NCI-H2029 treated with DMSO at 0.1 percent for 48 hours (cell line): ENCODE measurements at places on chromosomes 3 and 15.
A peak's percentile ranks its signal among the peaks of the same experiment; 100 is the strongest.

- DNase-seq, result no peak
These were observed 62.1 kb upstream of the CCDC54 start for GRCh38 chr3:107315141-107315540.

DNA sequence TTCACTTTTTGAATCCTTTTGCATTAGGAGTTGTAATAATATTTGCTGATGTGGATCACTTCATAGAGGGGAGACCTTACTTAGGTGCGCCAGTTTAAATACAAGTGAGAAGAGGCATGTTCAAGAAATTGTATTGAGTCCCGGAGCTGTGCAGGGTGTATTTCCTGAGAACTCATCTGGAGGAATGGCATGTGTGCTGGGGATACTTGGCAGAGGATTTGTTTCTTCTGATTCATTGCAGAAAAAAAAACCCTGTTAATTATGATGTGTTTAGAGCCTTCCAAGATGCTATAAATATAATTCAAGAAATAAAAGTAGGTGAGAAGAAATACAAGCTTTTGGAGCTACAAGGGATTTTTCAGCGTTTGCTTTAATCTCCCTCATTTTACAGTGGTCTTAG lies 97.6 kb downstream of the TPRG1 start:
- no peak for DNase-seq

GRCh38 chr15:63985221-63986184 lies 60.8 kb downstream of the DAPK2 start:
- DNase-seq, result peak; percentile 57

DNA sequence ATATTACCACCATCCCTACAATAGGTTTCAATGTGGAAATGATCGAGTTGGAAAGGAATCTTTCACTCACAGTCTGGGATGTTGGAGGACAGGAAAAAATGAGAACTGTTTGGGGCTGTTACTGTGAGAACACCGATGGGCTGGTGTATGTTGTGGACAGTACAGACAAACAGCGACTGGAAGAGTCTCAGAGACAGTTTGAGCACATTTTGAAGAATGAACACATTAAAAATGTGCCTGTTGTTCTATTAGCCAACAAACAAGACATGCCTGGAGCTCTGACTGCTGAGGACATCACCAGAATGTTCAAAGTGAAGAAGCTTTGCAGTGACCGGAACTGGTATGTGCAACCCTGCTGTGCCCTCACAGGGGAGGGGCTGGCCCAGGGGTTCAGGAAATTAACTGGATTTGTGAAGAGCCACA lies 510 bp downstream of the ARL14 start:
- no peak for DNase-seq

GRCh38 chr3:11536132-11536935 lies 107.4 kb downstream of the VGLL4 start:
- DNase-seq, result no peak

DNA sequence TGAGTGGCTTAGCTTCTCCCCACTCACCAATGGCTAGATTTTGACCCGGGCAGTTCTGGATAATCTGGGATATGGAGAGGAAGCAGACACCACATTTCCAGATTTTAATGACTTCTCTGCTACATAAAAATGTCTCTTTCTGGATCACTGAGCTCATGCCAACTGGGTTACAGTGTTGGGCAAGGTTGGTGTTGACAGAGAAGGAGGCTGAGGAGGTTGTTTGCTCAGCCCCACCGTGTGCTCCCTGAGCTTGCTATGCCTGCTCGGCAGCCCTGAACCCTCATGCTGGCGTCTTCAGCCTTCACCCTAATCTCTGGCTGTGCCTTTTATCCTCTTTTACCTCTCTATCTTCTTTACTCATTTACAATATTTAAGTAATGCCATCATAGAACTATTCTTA lies 53.0 kb upstream of the KPNA4 start:
- DNase-seq, result no peak

- DNase-seq, result no peak
These were observed 127.5 kb upstream of the TOPAZ1 start for GRCh38 chr3:44114142-44114541.

GRCh38 chr15:42079401-42079908 lies 14.9 kb downstream of the PLA2G4D start:
- DNase-seq, result no peak

- peak; percentile 36 for DNase-seq
These were observed 14.4 kb downstream of the ATP13A3 start for GRCh38 chr3:194472290-194472920.

DNA sequence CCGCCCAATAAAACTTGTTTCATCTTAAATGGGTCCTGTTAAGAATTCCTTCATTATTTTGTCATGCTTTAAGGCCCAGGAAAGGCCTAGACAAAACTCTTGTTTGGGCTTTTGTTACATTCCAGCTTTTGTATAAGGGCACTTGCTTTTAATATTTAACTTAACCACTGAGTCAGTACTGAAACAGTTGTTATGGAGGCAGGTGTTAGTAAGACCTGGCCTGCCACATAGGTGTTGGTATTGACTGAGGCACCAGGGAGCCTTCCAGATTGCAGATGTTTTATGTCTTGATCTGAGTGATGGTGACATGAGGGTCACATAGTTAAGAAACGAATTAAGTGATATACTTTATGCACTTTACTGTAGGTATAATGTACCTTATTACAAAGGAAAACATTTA lies 274.9 kb upstream of the TGFBR2 start:
- no peak for DNase-seq

GRCh38 chr15:31328969-31329639 lies 2.5 kb downstream of the KLF13 start:
- DNase-seq, result no peak

GRCh38 chr15:28954466-28955159 lies 68.8 kb downstream of the APBA2 start:
- DNase-seq, result no peak

DNA sequence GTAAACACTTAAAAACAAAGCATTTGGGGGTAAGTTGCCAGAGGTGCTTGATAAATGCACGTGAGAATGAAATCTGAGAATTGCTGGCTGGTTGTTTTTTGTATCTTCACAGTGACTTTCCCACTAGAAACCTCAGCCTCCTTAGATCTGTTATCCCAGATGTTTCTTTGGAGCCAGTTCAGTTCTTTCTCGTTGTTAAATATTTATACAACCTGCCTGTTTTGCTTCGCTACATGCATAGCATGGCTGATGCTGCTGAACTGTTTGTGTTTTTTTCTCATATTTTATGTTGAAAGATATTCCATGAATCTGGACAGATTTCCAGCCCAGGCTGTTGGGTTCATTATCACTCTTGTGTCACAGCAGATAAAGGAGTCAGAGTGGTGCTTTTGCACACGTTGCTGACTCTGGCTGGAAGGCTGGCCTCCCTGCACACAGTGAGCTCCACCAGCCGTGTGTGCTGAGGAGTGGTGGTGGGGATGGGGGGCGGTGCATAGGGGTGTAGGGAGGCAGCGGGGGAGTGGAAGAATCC lies 80.2 kb downstream of the ARNT2 start:
- peak; percentile 15 for DNase-seq

DNA sequence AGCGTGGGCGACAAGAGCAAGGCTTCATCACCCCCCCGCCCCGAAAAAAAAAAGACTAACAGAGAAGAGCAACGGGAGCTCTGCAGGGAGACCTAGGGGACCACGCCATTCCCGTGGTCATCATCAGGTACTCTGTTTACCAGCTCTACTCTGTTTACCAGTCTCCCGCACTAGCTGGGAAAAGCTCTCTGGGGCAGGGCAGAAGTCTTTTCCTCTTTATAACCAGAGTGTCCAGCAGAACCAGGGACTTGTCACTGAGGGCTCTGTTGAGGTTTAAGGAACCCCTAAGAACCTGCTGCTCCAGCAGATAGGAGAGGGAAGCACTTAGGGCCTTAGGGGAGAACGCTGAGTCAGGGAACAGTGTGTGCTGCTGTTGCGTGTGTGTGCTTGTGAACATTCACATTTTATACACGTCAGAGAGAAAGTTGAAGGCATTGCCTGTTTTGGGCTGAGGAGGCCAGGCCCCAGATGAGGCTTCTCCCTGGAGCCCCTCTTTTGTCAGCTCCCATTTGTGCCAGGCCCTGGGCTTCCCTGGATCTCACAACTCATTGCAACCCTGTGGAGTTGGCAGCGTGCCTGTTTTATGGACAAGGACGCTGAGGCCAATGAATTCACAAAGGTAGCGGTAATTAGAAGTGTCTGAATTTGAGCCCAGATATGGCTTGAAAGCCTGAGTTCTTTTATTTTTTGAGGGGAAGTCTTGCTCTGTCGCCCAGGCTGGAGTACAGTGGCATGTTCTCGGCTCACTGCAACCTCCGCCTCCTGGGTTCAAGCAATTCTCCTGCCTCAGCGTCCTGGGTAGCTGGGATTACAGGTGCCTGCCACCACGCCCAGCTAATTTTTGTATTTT lies 24.2 kb upstream of the ERICH6 start:
- DNase-seq, result peak; percentile 33

- no peak for DNase-seq
These were observed 43.8 kb upstream of the FGD5 start for GRCh38 chr3:14775011-14775410.

DNA sequence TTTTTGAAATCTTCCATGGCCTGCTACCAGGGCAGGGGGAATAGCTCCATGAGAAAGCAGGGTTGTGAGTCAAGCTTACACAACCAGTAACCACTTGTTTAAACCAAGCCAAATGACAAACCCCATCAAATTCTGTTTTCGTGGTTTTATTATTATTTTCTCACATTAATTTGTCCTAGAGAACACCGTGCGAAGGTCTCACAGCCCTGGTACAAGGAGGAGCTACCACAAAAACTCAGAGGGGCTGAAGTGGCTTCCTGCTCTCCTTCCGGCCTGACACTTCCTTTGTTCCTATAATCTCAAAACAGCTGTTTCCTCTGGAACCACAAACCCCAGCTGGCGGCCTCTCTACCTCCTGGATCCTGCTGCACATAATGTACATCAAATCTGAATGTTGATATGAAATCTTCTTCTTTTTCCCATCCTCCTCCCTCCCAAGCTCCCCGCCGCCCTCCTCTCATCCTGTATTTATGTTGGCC lies 375.9 kb downstream of the MCTP2 start:
- DNase-seq, result no peak

- no peak for DNase-seq
These were observed 20.0 kb downstream of the ARHGEF3 start for GRCh38 chr3:56781762-56782161.

DNA sequence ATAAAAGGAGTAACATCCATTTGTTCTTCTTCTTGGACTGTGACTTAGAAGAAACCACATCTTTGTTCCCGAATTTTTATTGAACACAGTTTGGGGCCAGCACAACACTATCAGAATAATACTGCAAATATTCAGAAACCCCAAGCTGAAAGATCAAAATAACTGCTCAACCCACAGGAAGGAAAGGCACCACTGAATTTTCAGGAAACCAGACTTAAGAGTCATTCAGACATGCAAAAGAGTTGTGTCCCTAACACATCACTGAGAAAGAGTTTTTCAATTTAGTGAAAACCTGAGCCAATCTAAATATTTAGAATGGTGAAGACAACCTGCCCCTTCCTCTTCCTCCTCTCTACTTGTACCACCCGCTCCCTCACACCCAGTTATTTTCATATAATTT lies 295.0 kb upstream of the RORA start:
- DNase-seq, result no peak

DNA sequence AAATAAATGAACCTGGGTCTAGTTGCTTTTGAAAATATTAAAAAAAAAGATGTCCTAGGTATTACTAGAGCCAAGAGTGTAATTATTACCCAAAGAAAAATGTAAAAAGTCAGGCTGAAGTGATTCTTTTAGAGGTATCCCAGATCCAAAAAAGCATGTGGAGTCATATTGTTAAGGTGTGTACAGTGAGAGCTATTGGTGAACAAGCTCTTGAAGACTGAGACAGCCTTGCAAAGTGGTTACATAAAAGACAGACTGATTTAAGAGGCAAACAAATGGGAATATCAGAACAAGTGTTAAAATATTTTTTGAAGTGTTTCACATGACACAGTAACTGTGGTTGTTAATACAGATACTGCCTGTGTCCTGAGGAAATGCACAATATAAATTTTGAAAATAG lies 624.5 kb downstream of the PLOD2 start:
- no peak for DNase-seq

DNA sequence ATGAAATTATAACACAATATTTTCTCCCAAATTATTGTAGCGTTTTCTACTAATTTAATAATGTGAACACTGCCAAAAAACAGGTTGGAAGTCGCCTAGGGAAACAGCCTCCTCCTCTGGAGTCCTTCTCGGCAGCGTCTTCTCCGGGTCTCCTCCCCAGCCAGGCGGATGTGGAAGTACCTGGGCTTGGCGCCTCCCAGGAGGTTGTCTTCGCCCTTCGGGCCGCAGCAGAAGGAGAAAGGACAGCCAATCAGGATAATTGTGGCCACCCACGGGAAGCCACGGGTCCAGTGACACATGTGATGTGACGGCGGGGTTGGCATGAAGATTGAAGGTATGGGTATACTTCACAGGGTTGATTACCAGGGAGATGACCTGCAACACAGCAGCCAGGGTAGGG lies 491.2 kb downstream of the PYDC2 start:
- no peak for DNase-seq

DNA sequence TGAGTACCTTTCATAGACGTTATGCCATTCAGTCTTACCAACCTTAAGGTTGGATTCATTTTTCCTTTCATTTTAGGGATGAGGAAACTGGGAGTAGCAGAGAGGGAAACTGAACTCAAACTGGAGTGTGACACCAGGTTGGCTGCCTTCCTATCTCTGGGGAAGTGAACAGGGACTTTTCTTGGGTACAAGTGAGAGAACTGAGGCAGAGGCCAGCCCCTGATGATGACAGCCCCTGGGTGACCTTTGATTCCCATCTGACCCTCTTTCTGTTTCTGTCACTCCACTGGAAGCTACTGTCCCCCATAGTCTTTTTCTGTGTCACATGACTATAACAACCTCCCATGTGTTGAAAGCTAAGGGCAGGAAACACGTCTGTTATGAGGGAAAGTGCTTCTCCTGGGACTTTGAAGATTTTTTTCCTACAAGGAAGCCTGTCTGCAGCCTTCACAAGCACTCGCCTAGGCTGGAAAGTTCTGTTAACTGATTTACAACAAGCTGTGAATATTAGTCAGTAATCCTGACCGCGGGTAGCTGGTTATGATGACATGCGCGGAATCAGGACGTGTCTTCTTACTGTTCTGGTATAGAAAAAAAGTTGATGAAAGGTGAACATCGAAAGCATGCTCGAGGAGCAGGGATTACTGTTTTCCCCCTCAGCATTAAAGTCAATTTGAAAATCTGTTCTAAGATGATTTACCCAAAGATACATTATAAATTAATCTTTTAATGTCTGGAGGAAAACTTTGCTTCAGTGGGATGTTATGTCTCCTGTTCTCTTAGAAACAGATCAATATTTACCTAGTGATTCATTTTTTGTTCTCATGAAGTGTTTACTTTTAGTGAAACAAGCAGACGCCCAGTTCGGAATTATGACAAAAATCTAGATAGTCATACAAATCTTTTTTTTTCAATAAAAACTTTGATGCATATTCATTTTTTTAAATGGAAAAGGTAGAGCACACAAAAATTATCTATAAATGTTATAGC lies 31.5 kb downstream of the ABHD2 start:
- no peak for DNase-seq

DNA sequence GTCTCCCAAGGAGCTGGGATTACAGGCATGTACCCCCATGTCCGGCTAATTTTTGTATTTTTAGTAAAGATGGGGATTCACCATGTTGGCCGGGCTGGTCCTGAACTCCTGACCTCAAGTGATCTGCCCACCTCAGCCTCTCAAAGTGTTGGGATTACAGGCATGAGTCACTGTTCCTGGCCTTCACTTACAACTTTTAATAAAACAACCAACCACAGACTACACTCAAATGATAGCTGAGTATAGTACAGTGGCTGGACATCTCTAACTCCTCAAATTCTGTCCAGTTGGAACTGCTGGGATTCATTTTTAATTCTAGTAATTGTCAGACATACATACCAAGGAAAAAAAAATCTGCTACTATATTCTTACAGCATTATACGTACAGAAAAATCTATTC lies 71.0 kb downstream of the PBRM1 start:
- no peak for DNase-seq

- DNase-seq, result no peak
These were observed 222.2 kb upstream of the TRIM42 start for GRCh38 chr3:140455521-140456214.
